Transverse colon (tissue), 4 donors: ENCODE measurements at places on chromosomes 2 and 18. TPM values are rescaled to one million over a fixed set of nuclear protein-coding genes. Genes with fewer than 3 reads are reported as not detected.

- H3K4me3 ChIP-seq: no peak overlapping the region
- no peaks in the 10 kb centered on the region for H3K4me1 ChIP-seq
- peaks cover 24% of the 10 kb centered on the region for H3K27me3 ChIP-seq
- no peaks in the 10 kb centered on the region for H3K36me3 ChIP-seq
- no peak overlapping the region for H3K27ac ChIP-seq
- no peak for DNase-seq
These were observed 1.9 kb downstream of the NTSR2 start for GRCh38 chr2:11667866-11668637.

FOXI3 gene
- not detected for total RNA-seq

DNA sequence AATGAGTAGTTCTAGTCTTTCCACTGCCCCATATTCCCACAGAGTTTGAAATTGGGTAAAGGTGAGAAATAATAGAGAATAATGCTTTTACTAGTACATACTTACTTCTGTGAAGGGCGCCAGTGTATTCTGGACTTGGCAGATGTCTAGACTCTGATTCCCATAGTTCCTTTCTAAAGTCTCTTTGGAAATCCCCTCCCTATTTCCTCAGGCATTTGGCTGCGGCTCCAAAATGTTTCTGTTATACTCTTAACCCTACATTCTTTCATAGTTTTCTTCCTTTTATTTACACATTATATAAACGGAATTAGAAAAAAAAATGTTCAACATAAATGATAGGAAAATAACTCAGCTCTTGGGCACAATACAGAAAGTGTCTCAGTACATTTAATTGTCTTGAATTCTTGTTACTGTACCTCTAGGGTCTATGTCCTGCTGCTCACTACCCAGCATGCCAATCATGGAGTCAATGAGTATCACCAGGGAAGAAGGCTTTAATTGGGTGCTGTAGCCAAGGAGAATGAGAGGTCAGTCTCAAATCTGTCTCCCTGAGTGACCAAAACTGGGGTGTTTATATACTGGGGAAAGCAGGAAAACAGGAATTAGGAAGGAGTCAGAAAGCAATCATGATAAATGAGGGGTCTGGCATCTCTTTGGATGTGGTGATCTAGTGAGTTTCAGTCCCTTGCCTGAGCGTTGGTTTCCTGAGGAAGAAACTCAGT lies 147.8 kb upstream of the MMADHC start:
- no peak for DNase-seq
- H3K4me3 ChIP-seq: no peak overlapping the region
- no peaks in the 10 kb centered on the region for H3K36me3 ChIP-seq

DNA sequence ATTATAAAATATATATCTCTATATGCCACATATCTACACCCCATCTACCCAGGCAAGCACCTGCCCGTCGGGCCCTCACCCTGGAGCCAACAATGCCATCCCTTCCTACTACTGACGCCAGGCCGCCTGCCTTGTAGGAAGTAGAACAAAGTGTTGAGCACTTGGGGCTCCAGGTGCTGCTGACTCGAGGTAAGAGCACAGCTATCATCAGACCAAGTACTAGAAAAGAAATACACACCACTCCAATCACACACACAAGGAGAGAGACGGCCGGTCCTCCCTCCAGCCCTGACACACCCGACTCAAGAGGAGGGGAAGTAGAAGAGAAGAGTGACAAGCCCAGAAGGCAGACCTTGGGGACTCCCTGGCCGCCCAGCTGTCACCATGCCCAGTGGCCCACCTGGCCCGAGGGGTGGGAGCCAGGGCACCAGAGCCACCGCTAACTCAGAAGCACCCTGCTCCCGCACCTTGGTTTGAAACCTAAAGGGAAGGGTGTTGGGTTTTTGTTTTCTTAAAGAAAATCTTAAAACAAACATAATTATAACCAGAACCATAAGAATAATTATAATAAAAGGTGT lies 64.0 kb upstream of the POMC start:
- H3K27me3 ChIP-seq: no peaks in the 10 kb centered on the region
- no peaks in the 10 kb centered on the region for H3K36me3 ChIP-seq
- no peak overlapping the region for H3K4me3 ChIP-seq
- no peak for DNase-seq
- H3K4me1 ChIP-seq: peaks cover 8% of the 10 kb centered on the region
- no peak overlapping the region for H3K27ac ChIP-seq

SERPINB10 gene
- not detected for total RNA-seq

SCG2 gene
- total RNA-seq: 0.37 TPM

GRCh38 chr18:10793730-10794370 lies 268.0 kb downstream of the NAPG start:
- H3K36me3 ChIP-seq: no peaks in the 10 kb centered on the region
- no peak for DNase-seq
- H3K27me3 ChIP-seq: no peaks in the 10 kb centered on the region
- H3K4me3 ChIP-seq: no peak overlapping the region
- no peak overlapping the region for H3K27ac ChIP-seq

CYP27A1 gene
- 48.3 TPM for total RNA-seq

DNA sequence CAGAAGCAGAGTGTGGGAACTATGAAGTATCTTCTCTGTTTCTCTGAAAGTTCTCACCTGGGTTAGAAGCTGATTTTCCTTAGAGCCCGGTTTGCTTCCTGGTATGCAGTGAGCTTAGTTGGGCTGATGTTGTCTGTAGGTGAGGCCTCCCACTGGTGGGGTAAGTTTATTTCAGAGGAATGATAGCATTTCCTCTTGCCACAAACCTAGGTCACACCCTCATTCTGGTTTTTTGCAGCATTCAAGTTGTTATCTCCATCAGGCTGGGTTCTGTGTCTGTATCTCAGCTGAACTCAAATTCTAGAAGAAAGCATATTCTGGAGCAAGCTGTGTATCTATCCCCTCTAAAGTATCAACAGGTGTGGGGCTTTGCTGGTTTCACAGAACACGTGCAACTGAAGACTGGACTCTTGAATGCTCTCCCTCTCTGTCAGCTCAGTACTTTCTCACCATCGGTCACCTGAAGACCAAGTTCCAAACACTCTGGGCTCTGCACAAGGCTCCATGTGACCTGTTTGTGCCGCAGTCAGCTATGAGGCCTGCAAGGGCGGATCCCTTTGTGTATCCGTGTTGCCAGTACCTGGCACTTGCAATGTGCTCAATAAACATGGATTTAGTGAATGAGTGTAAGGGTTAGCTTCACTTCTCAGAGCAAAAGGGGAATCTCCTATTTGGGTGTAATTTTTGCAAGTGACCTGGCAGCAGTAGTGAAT lies 49.5 kb upstream of the MBOAT2 start:
- H3K27me3 ChIP-seq: no peaks in the 10 kb centered on the region
- DNase-seq: no peak
- H3K27ac ChIP-seq: no peak overlapping the region
- H3K4me3 ChIP-seq: no peak overlapping the region
- H3K4me1 ChIP-seq: peaks cover 5% of the 10 kb centered on the region

CCDC93 gene
- total RNA-seq: 41.6 TPM

GRCh38 chr18:63997041-63997440 lies 27.2 kb downstream of the SERPINB8 start:
- H3K36me3 ChIP-seq: no peaks in the 10 kb centered on the region
- no peaks in the 10 kb centered on the region for H3K4me1 ChIP-seq
- DNase-seq: no peak
- no peak overlapping the region for H3K4me3 ChIP-seq
- H3K27me3 ChIP-seq: no peaks in the 10 kb centered on the region

ADD2 gene
- 0.40 TPM for total RNA-seq

DNA sequence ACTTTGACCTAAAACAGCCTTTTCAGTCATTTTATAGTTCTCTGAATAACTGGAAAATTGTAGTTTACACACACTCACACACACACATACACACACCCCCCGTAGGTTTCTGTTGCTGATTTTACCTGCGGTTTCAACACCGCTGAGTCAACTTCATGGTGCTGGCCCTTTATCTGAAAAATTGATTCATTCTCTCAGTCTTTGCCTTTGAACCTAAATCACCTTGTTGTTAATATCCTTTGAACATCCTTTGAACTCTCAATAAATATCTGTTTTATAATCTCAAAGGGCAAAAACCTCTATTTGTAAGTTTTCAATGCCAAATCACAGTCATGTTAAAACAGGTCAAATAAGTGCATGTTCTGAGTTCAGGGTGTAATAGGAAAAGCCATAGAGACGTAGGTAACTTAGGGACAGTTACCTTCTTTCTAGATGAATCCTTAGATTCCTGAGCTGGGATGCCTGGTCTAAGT lies 109.0 kb upstream of the BZW1 start:
- no peaks in the 10 kb centered on the region for H3K27me3 ChIP-seq
- H3K4me3 ChIP-seq: no peak overlapping the region
- no peaks in the 10 kb centered on the region for H3K36me3 ChIP-seq
- peaks cover 9% of the 10 kb centered on the region for H3K4me1 ChIP-seq
- no peak for DNase-seq
- no peak overlapping the region for H3K27ac ChIP-seq

SALL3 gene
- total RNA-seq: not detected

- no peaks in the 10 kb centered on the region for H3K27me3 ChIP-seq
- H3K4me1 ChIP-seq: no peaks in the 10 kb centered on the region
- peak overlapping the region; percentile 88 for H3K27ac ChIP-seq
- H3K36me3 ChIP-seq: no peaks in the 10 kb centered on the region
These were observed 12.7 kb downstream of the COL3A1 start for GRCh38 chr2:188986839-188987238.

DNA sequence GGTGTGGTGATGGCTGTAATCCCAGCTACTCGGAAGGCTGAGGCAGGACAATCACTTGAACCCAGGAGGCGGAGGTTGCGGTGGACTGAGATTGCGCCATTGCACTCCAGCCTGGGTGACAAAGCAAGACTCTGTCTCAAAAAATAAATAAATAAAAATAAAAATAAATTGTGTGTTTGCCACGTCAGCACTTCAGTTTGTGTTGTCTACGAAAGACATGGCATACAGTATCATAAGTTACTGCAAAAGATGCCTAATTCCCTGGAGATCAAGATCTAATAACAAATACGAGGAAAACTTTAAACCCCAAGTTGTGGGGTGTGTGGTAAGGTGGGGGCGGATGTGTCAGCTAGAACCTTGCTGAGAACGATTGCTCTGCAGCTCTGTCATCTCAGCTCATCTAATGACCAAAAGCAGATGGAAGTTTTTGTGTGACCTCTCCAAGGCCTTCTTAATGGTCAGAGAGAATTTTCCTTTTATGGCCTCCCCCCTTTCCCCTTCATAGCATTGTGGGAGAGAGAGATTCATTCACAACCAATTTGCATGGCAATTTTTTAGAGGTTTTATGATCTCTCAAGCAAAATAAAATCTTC lies 11.3 kb downstream of the NPAS2 start:
- H3K4me1 ChIP-seq: peaks cover 31% of the 10 kb centered on the region
- H3K27ac ChIP-seq: no peak overlapping the region
- H3K36me3 ChIP-seq: no peaks in the 10 kb centered on the region
- no peak overlapping the region for H3K4me3 ChIP-seq
- H3K27me3 ChIP-seq: no peaks in the 10 kb centered on the region

- H3K36me3 ChIP-seq: no peaks in the 10 kb centered on the region
- H3K27ac ChIP-seq: no peak overlapping the region
- H3K4me3 ChIP-seq: no peak overlapping the region
- H3K27me3 ChIP-seq: no peaks in the 10 kb centered on the region
- peaks cover 8% of the 10 kb centered on the region for H3K4me1 ChIP-seq
These were observed 143.2 kb upstream of the SETBP1 start for GRCh38 chr18:44537526-44537925.

DNA sequence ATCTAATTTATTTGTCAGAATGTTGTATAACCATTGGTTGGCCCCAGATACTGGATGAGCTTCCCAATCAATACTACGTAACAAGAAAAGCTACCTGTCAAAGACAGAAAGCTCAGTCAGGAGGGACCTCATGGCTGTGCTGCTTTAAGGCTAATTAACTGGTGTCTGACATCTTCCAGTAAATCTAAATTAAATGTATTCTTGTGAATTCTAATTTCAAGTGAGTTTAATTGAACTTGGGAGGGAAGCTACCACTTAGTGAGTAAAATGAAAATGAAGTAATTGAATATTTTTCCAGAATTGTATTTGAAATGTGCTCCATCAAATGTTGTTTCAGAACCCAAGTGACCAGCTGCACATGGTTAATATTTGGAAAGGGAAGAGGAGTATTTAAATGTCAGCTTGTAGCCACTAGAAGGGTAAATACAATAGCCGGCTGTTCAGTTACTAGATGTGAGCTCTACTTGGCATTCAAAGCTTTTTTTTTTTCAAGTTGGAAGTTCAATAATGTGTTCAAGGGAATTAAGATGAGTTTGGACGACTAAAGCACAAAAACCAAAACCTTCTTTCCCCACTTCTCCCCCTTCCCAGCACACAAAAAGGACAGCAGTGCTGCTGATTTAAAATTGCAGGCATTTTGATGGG lies 62.0 kb downstream of the GPR39 start:
- no peaks in the 10 kb centered on the region for H3K4me1 ChIP-seq
- H3K27ac ChIP-seq: no peak overlapping the region
- H3K27me3 ChIP-seq: no peaks in the 10 kb centered on the region
- H3K36me3 ChIP-seq: no peaks in the 10 kb centered on the region

DNA sequence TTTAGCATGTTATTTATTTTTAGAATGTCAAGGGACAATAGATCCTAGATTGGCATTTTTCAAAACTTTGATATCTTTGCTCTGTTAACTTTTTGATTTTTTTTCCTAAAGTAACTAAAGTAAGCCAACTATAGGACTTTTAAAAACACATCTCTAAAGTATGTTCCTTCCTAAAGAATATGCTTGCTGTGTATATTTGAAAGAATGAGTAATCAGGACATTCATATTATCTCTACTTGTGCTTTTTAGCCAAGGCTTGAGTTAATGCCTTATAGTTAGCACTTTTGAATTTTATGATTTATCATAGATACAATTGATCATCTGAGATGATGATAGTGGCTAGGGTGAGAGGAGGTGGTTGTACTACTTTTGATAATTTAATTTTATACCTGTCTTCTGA lies 93.6 kb downstream of the BABAM2 start:
- no peak overlapping the region for H3K27ac ChIP-seq
- H3K27me3 ChIP-seq: no peaks in the 10 kb centered on the region
- no peak for DNase-seq
- no peaks in the 10 kb centered on the region for H3K36me3 ChIP-seq

- no peak overlapping the region for H3K4me3 ChIP-seq
- no peaks in the 10 kb centered on the region for H3K36me3 ChIP-seq
- no peaks in the 10 kb centered on the region for H3K27me3 ChIP-seq
These were observed 3.2 kb upstream of the FAM98A start for GRCh38 chr2:33602201-33602830.

- no peaks in the 10 kb centered on the region for H3K4me1 ChIP-seq
- H3K36me3 ChIP-seq: no peaks in the 10 kb centered on the region
- DNase-seq: no peak
- no peak overlapping the region for H3K4me3 ChIP-seq
- peaks cover 7% of the 10 kb centered on the region for H3K27me3 ChIP-seq
These were observed 16.6 kb downstream of the LRP2 start for GRCh38 chr2:169345486-169346437.

- no peaks in the 10 kb centered on the region for H3K36me3 ChIP-seq
- H3K27me3 ChIP-seq: peaks cover 62% of the 10 kb centered on the region
- H3K27ac ChIP-seq: no peak overlapping the region
- peak overlapping the region; percentile 8 for H3K4me3 ChIP-seq
- peaks cover 51% of the 10 kb centered on the region for H3K4me1 ChIP-seq
- peak; percentile 22 for DNase-seq
These were observed 1.8 kb upstream of the TBR1 start for GRCh38 chr2:161414042-161415033.

- peaks cover 15% of the 10 kb centered on the region for H3K36me3 ChIP-seq
- H3K4me1 ChIP-seq: peaks cover 27% of the 10 kb centered on the region
- H3K27ac ChIP-seq: no peak overlapping the region
These were observed 14.8 kb downstream of the PIK3C3 start for GRCh38 chr18:41969881-41970280.

NPAS2 gene
- total RNA-seq: 103 TPM
